ENCODE measurements at places on chromosomes 7 and 10.
A peak's percentile ranks its signal among the peaks of the same experiment; 100 is the strongest.

DNA sequence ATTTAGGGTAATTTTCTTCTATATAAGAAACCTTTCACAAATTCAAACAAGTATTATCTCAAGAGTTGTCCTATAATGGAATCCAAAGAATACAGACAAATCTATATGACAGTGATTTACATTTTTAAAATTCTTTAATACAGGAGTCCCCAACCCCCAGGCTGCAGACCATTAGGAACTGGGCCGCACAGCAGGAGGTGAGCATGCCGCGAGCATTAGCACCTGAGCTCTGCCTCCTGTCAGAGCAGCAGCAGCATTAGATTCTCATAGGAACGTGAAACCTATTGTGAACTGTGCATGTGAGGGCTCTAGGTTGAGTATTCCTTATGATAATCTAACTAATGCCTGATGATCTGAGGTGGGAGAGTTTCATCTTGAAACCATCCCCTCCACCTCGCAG, 37.7 kb downstream of the SNX13 start:
- no peak for DNase-seq

DNA sequence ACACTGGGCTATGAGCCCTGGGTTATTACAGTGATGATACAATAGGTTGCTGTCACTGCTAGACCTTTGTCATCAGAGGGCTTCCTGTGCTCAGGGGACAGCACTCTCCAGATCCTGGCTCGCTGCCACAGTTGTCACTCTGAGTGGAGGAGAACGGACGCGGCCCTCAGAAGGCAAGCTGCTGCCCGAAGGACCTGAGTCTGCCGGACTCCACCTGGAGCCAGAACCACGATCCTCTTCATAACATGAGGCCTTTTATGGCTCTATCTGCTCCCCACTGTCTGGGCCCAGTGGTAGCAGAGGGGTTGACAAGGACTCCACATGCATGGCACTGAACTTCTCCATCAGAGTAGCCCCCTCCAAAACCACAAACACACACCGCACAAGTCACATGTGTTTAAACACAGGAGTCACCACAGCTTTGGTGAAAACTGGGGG, 94.7 kb upstream of the EFCAB10 start:
- no peak for DNase-seq

DNA sequence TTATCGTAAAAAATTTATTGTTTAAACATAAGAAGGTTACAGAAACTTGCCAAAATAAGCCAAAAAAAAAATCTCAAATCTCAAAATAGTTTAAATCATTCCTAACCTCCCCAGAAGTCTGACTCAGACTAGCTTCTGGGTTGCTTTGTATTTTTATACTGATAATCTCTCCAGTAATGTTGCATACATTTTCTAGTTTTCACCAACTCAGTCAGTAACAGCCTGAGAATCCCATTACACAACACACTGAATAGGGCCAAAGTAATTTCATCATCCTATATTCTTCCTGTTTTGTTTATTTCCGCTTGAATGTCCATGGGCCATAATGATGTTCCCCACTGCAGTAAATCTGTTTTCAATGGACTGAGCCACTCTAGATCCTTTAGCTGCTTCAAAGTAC, 478.5 kb downstream of the GPAM start:
- no peak for DNase-seq

DNA sequence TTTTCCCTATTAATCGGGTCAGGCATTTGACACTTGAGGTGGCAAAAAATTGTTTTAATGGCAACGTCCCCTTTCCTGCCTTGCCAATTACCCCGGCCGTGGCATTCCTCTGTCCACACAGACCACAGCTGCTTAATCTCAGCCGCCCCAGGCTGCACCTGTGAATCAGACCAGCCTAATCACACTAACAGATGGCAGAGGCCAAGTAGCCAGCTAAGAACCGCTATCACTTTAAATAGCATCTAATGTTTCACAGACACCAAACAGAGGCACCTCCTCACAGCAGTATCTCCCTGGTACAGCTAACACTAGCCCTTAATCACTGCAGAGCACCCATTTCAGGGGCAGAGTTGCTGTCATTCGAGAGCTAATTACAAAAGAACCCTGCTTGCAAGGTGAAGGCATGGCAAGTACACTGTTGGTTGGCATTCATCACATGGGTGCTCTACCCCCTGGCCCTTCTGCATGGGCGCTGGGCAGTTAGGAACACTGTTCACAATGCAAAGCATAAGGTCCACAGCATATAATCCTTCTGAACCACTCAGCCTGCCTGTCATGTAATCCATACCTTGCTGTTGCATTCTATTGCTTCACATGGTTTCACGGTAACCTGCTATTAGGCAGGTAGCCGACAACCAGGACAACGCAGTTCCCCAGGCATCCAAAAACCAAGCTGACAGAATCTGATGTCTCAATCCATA, 38.8 kb downstream of the FGFR2 start:
- no peak for DNase-seq

GRCh38 chr10:131636116-131636515, 264.7 kb upstream of the PPP2R2D start:
- no peak for DNase-seq

- DNase-seq, result no peak
Observed at GRCh38 chr10:88525371-88526069, 57.6 kb downstream of the RNLS start.

GRCh38 chr7:151541709-151542499, 22.2 kb upstream of the RHEB start:
- DNase-seq, result no peak

DNA sequence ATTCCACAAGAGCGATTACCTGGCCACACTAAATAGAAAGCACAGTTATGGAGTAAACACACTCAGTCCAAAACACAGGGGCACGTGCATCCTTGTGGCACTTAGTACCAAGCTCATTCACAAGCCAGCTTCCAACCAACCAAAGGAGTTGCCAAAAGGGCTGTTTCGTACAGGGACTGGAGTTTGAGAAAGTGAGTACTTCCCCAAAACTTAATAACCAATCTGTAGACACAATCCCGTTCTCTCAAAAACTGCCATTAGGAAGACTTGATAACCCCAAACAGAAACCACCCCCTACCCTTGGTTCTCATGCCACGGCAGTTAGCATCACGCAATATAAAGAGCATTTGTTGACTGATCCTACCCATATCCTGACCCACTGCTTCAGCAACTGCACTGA, 166.2 kb upstream of the ASAH2 start:
- DNase-seq, result no peak

GRCh38 chr10:29681676-29682448, 47.1 kb upstream of the SVIL start:
- DNase-seq, result no peak

- DNase-seq, result no peak
Observed at GRCh38 chr10:24449321-24449740, 240.4 kb downstream of the KIAA1217 start.

GRCh38 chr10:81876253-81877077, 1.5 kb downstream of the NRG3 start:
- DNase-seq, result no peak

GRCh38 chr10:61750943-61751471, 88.3 kb downstream of the CABCOCO1 start:
- peak; percentile 31 for DNase-seq

GRCh38 chr7:16963044-16963443, 81.3 kb upstream of the AGR3 start:
- no peak for DNase-seq

DNA sequence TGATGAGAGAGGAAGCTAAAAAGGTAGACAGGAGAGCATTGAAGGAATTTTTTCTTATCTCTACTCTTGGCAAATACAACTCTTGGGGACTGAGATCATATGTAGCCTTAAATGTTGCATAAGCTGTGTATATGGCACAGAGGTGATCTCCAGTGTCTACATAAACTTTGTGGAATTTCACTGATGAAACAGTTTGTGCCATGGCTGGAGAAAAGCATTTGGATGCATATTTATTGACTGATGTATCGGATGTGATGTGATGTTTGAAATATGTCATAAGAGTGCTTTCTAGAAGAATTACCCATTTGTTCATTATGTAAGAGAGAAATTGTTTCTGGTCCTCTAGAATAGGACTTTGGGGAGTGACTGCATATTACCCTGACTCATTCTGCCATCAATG, 244.9 kb upstream of the LRRTM3 start:
- no peak for DNase-seq

- DNase-seq, result no peak
Observed at GRCh38 chr10:77282163-77282562, 355.4 kb downstream of the KCNMA1 start.

DNA sequence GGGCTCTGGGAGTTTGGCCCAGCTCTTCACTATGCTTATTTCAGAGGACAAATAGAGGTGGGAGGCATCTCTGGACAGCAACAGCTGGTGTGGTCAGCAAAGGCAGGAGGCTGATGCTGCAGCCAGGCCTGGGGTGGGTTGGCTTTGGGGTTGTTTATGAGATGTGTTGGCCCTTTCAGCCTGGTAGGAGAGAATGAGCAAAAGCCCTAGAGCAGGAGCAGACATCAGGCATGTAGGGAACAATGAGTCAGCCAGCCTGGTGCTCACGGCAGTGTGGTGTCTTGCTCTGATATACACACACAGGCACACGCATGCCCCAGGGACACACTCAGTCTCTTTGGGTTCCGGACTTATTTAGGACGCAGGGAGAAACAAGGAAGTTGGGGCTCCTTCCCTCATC, 157.1 kb downstream of the PRKCQ start:
- no peak for DNase-seq

DNA sequence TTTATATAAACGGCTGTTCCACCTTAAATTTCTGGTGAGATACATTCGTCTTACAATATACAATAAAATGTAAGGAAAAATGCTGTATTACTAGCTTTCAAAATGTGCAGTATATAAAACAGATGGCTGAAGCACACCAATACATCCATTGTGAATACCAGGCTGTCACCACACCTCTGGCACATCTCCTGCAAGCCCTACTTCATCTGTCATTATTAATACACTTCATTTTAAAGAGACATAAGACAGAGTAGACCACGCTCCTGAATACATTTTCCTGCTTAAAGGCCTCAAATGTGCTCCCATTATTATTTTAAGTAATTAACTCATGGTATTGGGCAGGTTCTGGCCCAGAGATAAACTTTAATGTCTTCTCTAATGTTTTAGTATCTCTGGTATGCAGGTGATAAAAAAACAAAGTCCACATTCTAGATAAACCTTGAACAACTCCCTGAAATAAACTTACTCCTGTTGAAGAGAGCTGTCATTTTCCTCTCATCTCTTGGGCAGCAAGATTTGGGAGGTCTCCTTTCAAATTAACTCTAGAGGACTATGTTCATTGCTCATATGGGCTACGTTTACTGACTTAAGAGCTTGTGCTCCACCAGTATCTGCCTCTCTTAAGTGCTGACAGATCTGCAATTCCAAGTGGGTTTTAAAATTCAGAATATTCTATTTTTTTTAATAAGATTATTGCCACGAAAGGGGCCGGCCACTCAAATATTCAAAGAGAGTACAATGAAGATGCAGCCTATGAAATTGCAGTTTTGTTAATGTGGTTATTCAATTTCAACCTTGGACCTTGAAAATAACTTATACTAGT, 396.5 kb upstream of the SEMA3D start:
- DNase-seq, result no peak

GRCh38 chr10:86953747-86954680, 3.4 kb downstream of the MMRN2 start:
- DNase-seq, result no peak

DNA sequence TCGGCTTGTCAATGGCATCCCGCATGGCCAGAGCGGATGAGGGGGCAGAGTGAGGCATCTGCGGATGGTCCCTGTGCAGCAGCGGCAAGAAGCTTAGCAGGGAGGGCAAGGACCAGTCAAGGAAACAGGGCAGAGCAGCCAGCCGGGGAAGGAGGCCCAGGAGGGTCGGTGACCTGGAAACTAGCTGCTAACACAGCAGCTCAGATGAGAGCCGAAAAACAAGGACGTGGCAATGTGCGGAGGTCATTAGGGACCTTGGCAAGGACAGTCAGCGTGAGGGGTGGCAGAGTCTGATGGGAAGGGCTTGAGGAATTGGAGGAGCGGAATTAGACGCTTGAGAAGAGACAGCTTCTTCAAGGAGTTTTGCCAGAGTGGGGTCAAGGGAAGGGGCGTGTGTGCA, 20.1 kb upstream of the SH2B2 start:
- no peak for DNase-seq

DNA sequence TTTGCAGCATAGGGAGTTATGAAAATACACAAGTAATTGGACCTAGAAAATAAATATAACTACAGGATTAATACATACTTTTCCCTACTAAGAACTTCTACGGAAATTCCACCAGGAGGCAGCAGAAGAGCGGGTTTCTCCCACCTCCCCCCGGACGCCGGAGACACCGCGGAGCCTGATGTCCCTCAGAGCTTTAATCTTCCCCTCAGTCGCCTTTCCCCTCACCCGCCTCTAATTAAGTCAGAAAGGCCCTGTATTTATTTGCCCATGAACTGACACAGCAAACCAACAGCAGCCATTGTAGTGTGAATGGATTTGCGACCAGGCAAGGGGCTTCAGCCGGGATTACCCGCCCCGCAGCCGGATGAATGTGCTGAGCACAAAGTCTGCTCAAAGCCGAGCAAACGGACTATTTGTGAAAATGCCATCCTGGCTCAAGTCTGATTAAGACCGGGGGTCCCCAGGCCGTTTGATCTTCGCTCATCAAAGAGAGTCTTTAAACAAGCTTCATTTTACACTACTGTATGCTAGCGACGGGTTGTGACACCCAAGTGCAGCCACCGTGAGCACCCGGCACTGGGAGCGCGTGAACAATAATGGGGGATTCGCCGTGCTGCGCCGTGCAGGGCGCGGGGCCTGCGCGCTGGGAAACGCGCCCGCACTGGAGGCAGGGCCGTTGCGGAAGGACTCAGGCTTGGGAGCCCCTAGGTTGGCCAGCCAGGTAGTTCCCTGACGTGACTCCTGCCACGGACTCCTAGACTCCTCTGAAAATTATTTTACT, 5.6 kb upstream of the DKK1 start:
- DNase-seq, result no peak

DNA sequence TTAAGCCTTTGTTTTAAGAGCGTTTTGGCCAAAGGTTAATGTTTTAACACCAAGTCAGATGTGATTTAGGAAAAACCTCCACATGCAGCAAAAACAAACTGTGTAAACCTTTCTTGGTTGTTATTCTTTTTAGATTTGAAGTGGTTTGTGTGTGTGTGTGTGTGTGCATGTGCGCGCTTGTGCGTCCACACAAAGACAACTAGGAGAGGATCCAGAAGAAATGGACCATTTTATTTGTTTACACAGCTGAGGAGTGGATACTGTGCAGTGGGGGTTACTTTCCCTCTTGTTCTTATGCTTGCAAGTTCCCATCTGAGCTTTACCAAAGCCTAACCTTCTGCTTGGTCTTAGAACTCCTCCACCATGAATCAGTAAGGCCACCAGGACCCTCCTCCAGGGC, 20.0 kb downstream of the TCF7L2 start:
- no peak for DNase-seq

GRCh38 chr10:33706746-33707145, 372.3 kb upstream of the NRP1 start:
- no peak for DNase-seq
